ENCODE measurements at places on chromosomes 4 and X.

DNA sequence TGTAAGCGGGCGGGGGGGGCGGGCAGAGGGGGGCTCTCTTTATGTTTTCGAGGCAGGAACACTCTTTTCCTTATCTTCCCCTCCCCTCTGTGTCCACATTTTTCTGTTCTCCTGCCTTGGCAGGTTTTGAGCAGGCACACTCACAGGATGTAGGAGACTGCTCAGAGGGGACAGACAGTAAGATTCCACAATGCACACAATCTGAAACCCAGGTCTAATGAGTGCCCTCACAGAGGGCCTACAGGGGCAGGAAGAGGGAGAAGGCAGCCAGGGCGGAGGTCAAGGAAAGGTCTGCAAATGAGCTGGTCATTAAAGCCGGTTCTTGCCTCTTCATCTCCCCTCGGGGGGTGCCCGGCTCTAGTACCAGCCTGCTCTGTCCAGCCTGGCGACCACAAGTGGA, 106.1 kb upstream of the ATP6AP2 start:
- no peak for DNase-seq

- no peak for DNase-seq
Observed at GRCh38 chr4:23060776-23061175, 368.0 kb downstream of the GBA3 start.

DNA sequence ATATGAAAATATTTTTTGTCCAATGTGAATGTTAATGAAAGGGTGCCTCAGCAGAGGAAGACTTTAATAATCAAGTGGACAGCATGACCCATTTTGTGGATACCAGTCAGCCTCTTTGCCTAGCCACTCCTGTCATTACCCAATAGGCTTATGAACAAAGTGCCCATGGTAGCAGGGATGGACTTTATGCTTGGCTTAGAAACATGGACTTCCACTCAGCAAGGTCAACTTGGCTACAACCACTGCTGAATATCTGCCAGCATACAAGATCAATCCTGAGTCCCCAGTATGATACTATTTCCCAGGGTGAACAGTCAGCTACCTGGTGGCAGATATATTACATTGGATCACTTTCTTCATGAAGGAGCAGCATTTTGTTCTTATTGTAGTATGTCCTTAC, 56.7 kb upstream of the NXF3 start:
- DNase-seq, result no peak

DNA sequence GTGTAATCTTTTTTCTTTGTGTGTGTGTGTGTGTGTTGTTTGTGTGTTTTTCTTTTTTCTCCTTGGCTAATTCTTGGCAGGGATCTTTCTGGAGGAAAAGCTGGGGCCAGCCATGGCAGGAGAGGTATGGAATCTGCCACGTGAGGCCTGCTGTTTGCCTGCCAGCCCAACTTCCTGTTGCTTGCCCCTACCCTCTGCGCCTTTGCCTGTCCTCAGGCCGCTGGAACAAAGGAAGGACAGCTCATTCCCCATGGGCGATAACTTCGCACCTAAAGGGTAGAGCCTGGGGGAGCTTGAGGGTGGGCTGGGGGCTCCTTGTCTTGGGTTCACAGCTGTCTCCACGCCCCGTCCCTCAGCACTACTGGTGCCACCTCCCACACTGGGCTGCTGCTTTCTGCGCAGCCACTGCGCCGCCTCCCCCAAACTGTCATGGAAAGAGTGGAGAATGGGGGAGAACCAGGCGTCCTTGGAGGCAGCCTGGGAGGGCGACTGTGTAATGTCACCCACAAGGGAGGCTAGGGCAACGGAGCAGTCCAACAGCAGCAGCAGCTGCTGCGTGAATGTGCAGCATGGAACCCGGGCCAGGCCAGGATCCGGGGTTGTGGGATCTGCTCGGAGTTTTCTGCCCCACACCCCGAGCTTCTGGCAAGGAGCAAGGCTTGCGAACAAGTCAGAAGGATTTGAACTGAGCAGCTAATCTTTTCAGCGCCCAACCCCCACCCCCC, 12.3 kb upstream of the YIPF7 start:
- DNase-seq, result no peak

DNA sequence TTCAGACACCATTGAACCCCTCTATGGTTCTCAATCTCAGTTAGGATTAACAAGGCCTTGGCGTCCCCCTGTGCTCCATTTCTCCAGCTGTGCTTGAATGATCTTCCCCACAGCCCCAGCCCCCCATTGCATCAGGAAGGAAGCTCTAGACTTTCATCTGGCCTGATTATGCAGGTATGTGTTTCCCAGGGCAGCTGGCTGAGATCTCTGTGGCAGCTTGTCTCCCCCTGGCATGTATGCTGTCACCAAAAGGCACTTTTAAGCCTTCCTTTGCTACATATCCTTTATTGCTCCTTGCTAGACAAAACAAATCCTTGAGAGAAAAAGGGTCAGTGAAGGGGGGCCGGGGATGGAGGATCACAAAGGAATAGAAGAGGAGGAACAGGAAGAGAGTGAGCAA, 1056.0 kb upstream of the SLIT2 start:
- no peak for DNase-seq

DNA sequence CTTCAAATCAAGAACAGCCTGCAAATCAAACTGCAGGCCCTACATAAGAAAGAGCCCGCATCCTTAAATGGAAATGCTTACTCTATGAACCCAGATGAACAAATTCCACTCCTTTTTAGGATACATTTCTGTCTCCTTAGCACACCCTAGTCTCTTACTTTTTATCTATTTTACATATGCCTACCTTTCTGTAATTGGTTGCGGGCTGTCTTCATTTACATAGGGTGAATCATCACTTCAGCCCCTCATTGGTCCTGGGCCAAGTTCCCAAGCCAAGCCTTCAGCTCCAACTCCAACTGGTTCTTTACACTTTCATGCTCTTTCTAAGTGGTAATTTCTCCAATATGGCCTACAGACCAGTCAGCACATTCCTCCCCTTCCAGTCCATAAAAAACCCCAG, 219.3 kb downstream of the TRAM1L1 start:
- no peak for DNase-seq

DNA sequence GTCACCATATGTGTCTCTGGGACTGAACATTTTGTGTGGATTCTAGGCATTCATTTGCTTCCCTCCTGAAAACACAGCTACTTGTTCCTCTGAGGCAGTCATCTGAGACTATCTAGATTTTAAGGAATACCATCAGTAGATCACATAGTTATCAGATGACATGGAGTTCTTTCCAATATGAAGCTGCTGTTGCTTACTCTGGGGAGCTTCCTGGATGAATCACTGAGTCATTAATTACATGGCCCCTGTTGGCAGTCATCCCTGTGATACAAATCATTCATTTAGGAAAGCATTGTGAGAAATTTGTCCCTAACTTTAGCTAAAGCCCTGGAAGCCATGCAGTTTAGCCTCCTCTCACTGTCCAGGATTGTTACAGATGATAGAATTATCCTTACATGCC, 98.2 kb upstream of the ARSJ start:
- no peak for DNase-seq

GRCh38 chrX:70208479-70208878, 26.0 kb upstream of the AWAT1 start:
- no peak for DNase-seq
